Chondrocyte (in vitro differentiated cells): ENCODE measurements at places on chromosomes 1 and 21.

DNA sequence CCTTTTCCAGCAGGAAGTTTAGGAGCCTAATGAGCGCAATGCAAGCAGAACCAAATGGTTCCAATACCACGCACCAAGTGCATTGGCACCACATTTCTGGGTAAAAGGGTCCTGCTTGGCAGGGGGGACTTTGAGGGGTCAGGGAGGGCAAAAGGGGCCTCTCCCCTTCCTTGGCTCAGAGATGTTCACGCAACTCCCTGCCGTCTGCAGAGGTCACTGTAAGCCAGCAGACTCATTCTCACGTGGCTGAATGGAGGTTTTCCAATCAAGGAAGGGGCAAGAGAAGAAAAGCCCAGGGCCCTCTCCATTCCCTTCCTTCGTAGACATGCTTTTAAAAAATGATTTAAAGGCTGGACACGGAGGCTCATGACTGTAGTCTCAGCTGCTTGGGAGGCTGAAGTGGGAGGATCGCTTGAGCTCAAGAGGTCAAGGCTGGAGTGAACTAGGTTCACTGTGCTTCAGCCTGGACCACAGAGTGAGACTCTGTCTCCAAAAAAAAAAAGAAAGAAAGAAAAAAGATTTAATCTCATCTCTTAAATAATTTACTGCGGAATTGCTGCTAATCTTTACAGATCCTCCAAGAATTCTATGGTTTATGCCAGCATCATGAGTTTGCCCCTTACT, 80.3 kb downstream of the RUNX3 start:
- no peak for DNase-seq

DNA sequence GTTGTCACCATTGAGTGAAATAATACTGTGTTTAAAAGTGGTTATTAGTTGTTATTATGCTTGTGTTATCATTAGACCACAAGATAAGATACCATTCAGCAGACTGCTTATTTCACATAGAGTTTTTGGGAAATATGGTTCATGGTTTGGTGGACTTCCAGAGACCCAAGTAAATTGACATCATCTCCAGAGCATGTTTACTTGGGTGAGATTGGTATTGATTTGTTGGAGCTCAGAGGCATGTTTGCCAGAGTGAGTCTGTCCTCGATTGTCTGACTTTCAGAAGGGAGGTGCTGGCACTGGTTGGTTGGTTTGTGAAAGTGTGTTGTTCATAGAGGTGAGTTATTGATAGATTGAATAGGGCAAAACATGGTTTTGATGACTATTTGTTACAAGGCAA, 291.4 kb downstream of the TGFB2 start:
- no peak for DNase-seq

DNA sequence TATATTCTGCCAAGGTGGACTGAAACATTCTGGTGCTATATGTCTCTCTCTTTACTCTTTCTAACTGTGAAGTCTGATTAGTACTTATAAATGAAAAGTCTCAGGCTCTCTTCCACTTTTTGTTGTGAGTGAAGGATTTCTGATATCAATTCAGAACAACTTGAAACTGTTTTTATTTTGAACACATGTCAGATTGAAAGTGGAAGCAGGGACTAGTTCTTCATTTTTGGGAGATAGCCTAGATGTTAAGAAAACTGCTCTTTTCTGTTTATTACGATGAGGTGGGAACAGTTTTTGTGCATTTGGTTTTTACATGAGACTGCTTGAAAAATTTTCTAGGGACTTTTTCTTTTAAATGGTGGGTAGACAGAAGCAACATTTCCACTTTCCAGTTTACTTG, 14.5 kb upstream of the GBP3 start:
- no peak for DNase-seq

DNA sequence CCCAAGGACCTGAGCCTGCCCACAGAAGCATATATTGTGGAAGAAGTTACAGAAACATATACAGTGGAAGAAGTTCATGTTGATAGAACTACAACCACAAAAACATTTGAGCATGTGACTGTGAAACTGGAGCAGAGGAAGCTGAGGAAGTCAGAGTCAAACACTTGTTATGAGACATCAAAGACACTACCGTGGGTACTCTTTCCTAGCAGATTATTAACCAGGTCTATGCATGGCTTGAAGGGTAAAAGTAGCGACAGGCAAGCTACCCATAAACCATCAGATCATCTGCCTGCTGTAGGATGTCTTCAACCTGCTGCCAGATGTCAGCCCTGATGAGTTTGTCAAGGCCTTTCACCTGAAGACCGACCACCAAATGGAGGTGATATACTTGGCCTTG, 35.8 kb downstream of the IVNS1ABP start:
- no peak for DNase-seq

DNA sequence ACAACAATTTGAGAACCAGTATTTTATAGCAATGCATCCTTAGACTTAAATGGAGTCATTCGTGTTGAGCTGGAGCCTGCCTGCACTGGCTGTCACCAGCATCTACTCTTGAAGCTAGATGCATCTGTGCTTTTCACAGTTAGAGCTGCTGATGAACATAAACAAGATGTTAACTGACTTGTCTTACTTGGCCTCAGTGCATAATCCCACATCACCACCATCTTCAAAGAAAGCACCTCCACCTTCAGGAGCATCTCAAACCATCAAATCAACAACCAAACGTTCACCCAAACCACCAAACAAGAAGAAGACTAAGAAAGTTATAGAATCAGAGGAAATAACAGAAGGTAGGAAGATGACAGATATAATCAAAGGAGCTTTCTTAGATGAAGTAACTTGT, 71.1 kb downstream of the TPR start:
- DNase-seq = no peak

DNA sequence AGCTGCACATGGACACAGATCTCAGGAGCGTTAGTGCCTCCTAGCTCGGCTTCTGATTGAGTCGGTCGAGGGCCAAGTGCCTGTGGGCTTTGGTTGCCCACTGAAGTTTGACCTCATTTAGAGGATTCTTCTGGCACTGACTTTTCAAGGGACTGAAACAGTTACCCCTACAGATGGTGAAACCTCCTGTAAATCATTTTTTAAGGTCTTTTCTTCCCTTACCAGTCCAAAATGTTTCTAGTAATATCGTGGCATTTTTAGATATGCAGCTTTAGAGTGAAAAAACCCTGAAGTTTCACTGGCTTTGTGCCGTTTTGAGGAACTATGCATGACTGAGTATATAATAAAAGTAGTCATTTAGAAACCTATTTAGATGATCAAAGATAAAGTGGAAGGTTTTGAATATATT, 34.7 kb upstream of the L1TD1 start:
- DNase-seq = no peak

GRCh38 chr1:96764469-96764868, 42.9 kb downstream of the PTBP2 start:
- DNase-seq = no peak

- DNase-seq = no peak
Observed at GRCh38 chr1:166479052-166479631, 312.3 kb upstream of the FAM78B start.

DNA sequence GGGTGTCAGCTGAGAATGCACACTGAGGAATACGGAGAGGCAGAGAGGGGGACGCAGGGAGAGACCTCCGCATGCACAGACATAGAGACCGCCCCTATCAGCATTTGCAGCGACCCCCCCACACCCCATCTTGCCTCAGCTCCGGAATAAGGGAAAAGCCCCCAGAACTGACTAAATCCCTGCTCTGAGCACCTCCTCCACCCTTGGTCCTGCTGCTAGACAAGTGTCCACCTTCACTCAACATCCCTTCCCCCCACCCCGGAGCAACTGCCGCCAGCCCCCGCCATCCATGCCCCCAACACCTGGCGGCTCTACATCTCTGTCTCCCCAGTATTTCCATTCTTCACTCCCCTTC, 769 bp downstream of the SV2A start:
- no peak for DNase-seq

- no peak for DNase-seq
Observed at GRCh38 chr1:217540321-217540720, 90.6 kb downstream of the GPATCH2 start.

- DNase-seq = no peak
Observed at GRCh38 chr1:61253059-61253735, 170.8 kb downstream of the NFIA start.

DNA sequence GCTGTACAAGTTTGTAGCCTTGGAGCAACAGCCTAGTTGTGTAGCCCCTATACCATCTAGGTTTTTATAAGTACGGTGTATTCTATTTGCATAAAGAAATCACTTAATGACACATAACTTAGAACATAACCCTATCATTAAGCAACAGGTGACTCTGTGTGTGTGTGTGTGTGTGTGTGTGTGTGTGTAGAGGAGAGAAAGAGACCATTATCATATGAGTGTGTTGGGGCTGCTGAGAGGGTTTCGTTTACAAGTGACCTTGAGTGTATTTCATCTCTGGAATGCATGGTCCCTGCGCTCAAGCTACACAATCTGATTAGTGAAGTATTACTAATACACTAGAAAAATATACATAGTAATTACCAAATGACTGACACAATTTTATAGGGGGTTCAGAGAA, 115.1 kb downstream of the RABGAP1L start:
- DNase-seq = no peak

GRCh38 chr1:32386676-32387392, 7.4 kb downstream of the BSDC1 start:
- no peak for DNase-seq

- DNase-seq = no peak
Observed at GRCh38 chr1:196306421-196306820, 301.8 kb downstream of the KCNT2 start.

DNA sequence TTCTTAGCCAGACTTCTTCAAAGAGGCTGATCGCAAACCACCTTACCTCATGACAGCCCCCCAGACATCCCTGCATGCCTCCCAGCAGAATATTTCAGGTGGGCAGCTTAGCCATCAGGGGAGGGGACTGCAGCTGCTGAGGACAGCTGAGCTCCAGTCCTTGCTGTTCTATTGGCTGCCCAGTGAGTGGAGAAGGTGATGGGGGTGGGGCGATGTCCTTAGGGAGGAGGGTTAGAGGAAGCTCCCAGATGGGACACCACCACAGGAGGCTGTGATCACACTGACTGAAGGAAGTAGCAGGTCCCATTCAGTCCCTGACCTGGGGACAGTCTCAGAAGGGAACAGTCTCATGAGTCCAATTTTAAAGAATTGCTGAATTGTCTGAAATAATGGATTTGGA, 38.3 kb downstream of the GJA5 start:
- DNase-seq = no peak

DNA sequence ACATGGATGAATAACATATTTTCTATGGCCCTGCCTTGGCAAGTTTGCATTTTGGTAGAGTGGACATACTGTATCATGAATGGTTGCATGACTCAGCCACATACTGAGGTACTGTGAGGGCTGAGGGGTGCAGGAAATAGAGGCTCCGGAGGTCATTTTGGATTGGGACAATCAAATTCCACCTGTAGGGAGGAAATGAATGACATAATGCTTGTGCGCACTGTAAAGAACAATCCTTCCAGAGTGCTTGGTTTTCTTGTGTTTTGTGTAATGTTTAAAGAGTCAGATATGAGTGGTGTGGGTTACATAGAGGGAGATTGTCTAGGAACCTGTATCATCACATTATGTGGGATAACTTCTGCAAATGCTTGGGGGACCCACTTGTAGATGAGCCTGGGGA, 329.9 kb upstream of the PROX1 start:
- DNase-seq = no peak

DNA sequence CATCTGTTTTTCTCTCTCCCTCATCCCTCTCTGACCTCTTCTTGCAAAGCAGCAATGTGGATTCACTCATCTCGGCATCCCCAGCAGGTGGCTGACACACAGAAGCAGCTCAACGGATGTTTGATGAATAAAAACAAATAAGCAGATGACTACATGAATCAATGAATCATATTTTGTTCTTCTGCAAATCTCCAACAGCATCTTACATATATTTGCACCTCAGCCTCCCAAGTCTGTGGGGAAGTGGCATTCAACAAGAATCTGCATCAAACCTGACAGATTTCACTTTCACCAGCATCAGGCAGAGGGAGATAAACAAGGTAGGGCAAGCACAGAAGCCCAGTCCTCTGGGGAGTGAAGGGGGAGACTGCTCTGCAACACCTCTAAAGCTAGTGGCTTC, 34.0 kb downstream of the CAPN8 start:
- DNase-seq = no peak

DNA sequence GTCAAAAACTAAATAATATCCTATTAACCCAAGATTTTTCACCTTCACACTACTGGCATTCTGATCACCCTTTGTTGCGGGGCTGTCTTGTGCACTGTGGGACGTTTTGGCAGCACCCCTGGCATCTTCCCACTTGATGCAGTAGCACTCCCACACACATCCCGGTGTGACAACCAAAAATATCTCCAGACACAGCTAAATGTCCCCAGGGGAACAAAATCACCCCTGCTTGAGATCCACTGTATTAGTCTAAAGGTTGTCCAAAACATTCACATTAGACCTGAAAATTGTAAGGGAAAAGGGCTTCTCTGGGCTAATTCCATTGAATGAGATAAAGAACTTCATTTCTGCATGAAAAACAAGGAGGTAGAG, 37.8 kb downstream of the PLEKHO1 start:
- DNase-seq = no peak

- DNase-seq = no peak
Observed at GRCh38 chr21:35922618-35923017, 137.7 kb downstream of the SETD4 start.

DNA sequence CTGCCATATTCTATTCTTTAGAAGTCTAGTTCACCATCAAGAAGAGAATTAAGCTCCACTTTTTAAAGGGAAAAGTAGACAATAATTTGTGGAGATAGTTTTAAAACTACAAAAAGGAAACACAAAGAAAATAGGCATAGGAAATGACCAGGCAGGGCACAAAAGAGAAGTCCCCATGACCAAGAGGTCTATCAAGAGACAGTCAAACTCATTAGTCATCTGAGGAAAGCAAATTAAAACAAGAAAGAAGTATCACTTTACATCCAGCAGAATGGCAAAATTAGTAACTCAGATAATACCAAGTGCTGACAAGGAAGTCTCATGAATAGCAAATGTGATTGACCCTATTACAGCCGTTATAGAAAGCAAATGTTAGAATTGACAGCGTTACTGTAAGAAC, 243.7 kb upstream of the SNX7 start:
- DNase-seq = no peak
